ENCODE measurements at places on chromosomes 3 and 15.

- no peak for DNase-seq
Measured at GRCh38 chr3:157916672-157917071, 189.5 kb downstream of the SHOX2 start.

- no peak for DNase-seq
Measured at GRCh38 chr3:190097617-190098016, 23.1 kb downstream of the P3H2 start.

DNA sequence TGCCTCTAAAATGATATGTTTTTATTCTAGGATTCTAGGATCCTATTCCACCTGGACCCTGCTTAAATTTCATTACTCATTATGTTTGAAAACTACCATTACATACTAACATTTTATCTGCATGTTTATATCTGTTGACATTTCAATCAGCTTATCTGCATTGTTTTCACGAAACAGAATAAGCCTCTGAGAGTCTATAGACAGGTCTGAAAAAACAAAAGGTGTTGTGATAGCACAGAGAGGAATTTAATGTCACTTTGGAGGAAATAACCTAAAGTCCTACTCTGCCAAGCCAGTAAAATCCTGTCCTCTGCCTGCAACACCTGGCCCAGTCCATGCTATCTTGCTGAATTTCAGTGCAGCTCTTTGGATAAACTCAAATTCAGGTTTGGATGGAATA lies 315.2 kb downstream of the ZBTB20 start:
- no peak for DNase-seq

GRCh38 chr15:43218908-43219706 lies 1.7 kb downstream of the EPB42 start:
- no peak for DNase-seq

DNA sequence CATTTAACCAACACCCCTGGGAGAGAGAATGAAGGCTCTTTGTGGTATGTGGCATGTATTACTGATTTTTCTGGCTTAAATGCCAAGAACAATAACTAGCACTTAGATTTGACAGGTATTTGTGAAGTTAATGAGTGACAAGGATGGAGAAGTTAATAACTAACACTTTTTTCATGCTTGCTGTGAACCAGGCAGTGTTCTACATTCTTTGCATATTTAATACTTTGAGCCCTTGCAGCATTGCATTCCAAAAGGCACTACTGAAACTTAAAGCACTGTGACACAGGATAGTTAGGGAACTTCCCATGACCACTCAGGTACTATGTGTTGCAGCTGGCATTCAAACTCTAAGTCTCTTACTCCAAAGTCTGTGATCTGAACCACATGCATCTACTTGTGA lies 650.6 kb downstream of the ZPLD1 start:
- DNase-seq = no peak

DNA sequence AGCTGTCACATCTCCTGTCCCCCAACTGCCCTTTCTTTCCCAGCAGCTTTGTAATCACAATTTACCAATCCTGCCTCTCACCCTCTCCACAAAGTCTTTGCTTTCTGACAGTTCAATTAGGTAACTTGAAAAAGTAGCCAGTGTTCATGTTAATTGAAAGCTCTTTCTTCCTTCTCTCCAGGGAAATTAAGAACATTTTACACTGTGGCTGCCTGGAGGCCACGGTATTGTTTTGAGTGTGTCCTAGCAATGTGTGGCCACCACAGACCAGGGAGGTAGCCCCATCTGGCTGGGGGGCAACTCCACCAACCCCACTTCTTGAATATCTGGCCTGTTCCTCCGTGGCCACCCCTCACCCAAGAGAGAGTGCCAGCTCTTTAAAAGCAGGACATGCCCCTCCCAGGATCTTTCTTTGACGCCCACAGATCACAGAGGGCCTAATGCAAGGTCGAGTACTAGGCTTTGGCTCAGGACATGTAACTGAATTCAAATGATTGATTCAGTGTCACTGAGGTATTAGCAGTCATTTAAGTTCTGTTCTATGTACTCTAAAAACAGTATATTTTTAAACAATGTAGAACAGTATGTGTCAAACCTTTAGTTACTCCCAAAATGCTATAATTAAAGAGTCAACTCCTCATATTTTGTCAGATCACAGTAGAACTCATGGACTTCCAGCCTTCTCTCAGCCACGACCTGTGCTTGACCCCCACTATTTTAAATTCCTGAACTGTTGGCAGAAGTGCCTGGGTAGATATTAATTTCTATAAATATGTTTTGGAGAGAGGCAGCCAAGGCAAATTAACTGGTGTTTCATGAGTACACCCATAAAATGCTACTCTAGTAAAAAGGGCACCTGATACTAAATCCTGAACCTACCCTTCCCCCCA lies 164.5 kb downstream of the TNIK start:
- no peak for DNase-seq

- DNase-seq = no peak
Measured at GRCh38 chr3:65314269-65314668, 626.5 kb upstream of the ADAMTS9 start.

DNA sequence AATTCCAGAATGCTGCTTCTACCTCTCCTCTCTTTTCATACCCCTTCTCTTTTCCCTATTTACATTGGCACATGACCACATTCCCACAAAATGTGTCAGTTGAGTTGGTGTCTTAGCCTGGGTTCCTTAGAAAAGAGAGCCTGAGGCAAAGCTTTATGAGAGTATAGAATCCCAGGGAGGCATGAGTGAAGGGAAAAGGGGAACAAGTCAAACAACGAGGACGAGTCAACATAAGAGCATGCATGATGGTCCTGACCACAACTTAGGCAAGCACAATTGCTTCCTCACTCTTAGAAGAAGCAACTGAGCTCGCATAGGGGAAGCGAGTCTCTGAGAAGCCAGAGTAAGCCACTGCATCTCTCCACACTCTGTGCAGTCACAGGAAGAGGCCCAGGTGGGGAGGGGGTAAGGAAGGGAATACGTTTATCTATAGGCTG lies 15.4 kb upstream of the ZNF774 start:
- DNase-seq = no peak

GRCh38 chr15:52232327-52232726 lies 41.1 kb upstream of the GNB5 start:
- DNase-seq = no peak

DNA sequence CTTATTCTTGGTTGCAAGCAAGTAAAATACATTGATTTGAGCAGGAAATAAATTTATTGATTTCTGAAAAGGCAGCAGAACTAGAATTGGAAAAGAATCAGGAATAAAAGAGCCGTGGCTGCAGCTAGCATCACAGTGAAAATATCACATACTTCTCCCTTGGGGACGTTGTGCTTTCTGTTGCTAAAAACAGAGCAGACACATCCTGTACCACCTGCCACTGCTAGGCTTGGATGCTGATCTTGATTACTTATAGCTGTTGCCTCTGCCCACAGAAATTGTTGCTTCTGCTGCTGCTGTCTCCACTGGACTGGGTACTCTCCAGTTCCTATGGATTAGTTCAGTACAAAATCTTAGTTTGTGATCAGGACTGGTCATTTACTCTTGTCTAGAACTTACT lies 283.8 kb downstream of the C3orf38 start:
- no peak for DNase-seq

DNA sequence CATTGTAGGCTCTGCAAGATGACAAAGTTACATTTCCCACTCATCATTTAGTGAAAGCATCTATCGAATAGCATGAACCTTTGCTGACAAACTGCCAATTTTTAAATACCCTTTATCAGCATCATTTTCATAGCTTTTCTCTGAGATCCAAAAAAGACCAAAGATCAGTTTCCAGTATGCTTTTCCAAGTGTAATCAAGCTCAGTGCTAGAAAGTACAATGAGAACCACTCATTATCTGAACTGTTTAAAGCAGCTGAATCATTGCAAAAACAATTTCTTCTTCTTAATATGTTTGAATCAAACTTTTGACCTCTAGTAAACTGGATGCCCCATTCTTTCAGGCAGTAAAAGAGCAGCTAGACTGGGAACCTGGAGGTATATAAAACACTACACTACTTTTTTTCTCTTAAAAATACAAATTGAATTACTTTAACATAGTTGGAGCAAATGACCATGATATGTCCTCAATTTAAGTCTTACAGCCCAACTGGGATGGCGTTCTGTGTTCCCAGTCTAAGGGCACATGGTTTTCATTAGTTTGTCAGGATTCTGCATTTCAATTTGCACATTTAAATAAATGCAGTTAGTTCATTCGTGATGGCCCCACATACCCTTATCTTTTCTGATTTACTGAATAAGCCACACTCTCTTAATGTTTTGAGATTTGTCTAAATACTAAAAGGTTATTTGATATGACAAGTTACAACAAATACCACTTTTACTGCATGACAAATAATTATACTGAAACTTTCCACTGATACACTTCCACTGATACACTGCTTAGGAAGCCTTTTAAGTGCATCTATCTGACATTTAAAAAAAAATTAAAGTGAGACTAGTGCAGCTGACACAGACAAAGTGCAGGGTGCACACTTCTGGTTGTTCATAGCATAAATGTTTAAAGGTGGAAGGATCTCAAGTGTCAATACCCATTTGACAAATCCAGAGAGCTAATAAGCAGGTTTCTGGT lies 146.0 kb upstream of the FRMD4B start:
- DNase-seq = no peak

DNA sequence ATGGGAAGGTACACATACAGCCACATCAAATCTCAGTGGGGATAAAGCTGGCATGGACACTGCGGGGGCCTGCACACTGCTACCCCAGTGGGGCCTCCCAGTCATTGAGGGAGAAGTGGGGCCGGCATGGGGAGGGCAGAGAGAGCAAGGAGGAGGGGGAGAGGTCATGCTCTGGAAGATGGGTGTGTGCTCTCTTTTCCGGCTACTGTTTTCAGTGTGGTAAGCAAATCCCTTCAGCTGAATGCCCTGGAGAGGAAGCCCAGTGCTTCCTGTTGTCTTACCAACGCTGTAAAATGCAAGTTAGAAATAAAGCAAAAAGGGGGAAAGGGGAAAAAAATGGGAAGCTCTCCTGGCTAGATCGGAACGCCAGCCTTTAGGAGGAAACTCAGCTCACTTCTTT lies 30.8 kb downstream of the NRROS start:
- DNase-seq = no peak

DNA sequence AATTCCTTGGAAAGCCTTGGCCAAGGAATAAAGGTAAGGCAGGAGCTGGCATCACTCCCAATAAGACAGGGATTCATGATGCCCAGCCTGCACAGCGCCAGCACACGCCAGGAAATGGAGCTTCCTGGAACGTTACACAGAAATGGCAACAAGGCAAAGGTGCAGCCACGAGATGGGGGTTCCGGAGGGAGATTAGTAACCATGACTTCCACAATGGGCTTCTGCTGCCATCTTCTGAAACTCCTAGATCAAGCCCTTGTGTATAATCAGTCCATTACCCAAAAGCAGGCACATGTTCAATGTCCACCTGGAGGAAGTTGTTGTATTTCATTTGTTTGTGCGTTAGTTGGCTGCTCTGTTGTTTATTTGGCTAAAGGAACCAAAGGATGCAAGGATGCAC lies 131.2 kb upstream of the TRIM42 start:
- no peak for DNase-seq

- DNase-seq = no peak
Measured at GRCh38 chr3:160860346-160860745, 104.3 kb downstream of the PPM1L start.

DNA sequence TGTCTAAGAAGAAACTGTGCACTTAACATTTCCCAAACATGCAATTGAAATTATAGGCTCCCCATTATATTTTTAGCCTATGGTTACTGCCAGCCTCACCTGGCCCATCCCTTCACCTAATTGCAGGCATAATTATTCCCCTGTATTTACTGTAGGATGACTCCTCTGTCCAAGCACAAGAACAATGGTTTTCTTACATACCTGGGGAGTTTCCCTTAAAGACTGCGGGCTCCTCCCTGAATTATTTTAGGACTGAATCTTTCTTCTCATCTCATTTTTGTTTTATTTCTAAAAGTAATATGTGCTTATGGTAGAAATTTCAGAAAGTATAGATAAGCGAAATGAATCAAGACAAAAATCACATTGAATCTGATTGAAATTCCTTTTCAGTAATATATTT lies 11.4 kb downstream of the TM4SF1 start:
- no peak for DNase-seq

- DNase-seq = no peak
Measured at GRCh38 chr3:153513236-153513635, 351.2 kb downstream of the RAP2B start.

- no peak for DNase-seq
Measured at GRCh38 chr15:71294251-71294910, 179.1 kb downstream of the THSD4 start.

GRCh38 chr15:55546718-55547117 lies 38.7 kb upstream of the DNAAF4 start:
- no peak for DNase-seq

- DNase-seq = no peak
Measured at GRCh38 chr3:133476971-133477375, 77.1 kb downstream of the BFSP2 start.

GRCh38 chr3:108182339-108182738 lies 39.9 kb downstream of the IFT57 start:
- DNase-seq = no peak

GRCh38 chr3:146542179-146542578 lies 2.2 kb downstream of the PLSCR1 start:
- DNase-seq = no peak

DNA sequence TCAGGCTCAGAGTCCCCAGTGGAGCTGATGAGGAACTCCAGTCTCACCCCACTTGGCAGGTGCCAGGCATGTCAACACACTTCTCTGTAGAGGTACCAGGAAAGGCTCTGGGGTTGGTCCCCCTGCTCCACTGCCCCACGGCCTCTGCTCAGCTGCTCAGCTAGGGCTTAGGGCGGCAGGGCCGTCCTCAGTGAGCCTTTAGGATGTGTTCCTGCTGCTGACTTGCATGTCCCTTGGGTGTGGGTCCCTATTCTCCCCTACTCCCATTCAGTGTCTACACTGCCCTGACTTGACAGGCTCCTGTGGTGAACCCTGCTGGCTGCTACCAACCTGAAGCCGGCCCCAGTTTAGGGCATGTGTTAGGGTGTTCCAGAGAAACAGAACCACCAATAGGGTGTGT lies 17.9 kb upstream of the POLG start:
- no peak for DNase-seq

DNA sequence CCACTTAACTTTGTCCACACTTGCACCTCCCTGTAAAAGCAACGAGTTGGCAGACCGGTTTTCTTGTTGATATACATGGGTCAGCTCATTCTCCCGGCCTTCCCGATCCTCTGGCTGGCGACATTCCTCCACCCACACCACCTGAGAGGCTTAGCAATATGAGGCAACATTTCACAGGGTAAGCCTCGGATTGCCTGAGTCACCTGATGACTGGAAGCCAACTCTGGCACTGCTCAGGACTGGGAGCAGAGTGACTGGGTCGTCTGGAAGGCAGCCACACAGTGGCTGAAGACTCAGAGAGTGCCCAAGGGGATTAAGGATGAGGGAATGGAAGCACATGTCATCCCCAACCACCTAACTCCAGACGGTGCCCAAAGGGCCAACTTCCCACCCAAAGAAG lies 9.8 kb downstream of the HOMER2 start:
- DNase-seq = no peak

All from stimulated activated CD4-positive, alpha-beta T cell treated with anti-CD3 and anti-CD28 coated beads, Interleukin-2, amount 100 ng/mL, for 24 hours (primary cell).